ENCODE measurements at places on chromosomes 3 and 15. TPM values are rescaled to one million over a fixed set of nuclear protein-coding genes. Genes with fewer than 3 reads are reported as not detected.

FOXB1 gene
- total RNA-seq, result not detected

FHIT gene
- total RNA-seq, result 1.5 TPM

COPG1 gene
- total RNA-seq, result 371 TPM

SUSD5 gene
- total RNA-seq, result 2.9 TPM

PRSS50 gene
- not detected for total RNA-seq

FBN1 gene
- total RNA-seq, result 4,431 TPM

PCLAF gene
- 6.6 TPM for total RNA-seq

GLT8D1 gene
- 71.1 TPM for total RNA-seq

SLC24A5 gene
- not detected for total RNA-seq

PLXNB1 gene
- 30.0 TPM for total RNA-seq

CACNA1D gene
- 1.9 TPM for total RNA-seq

ANKRD63 gene
- total RNA-seq, result not detected

ZNF148 gene
- 62.9 TPM for total RNA-seq

CPB1 gene
- 5.6 TPM for total RNA-seq

CHP1 gene
- 131 TPM for total RNA-seq

Measured in fibroblast of the aortic adventitia (primary cell).